Stimulated activated naive CD4-positive, alpha-beta T cell treated with Interleukin-2 at 50 U/mL for 16 hours (primary cell): ENCODE measurements at places on chromosomes 13 and 19.

GRCh38 chr13:113903912-113904311 is 40.0 kb upstream of the GAS6 start:
- DNase-seq = no peak

- DNase-seq = no peak
Measured at GRCh38 chr13:113343692-113343968, 20.3 kb downstream of the GRTP1 start.

DNA sequence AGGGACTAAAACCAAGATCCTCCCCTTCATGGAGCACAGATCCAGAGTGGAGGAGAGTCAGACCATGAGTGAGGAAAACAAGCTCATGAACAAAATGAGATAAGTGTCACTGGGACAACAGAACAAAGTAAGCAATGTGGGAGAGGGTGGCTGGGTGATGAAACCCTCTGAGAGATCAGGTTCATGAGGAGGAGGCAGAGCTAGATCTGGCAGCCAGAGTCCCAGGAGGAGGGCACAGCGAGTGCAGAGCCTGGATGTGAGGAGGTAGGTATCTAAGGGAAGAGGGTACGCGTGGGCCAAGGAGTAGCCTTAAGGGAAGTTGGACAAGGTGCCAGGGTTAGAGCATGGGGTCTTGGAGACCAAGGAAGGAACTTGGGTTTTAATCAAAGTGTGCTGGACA is 1311.9 kb downstream of the UQCRFS1 start:
- no peak for DNase-seq

DNA sequence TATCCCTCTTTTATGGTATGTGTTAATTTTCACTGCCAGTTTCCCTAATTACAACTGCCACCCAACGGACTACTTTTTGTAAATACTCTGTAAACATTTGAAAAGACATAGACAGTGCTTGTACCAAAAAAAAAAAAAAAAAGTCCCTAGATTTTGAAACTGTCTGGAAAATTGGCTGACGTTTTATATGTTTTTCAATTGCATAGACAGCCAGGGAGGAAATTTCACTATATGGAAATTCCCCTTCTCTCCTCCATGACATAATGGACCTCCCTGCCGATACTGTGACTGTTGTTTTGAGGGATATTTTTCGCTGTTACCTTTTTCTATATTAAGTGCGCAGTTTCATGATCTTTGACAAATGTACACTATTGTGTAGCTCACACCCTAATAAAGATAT is 43.4 kb downstream of the C13orf42 start:
- DNase-seq = no peak

DNA sequence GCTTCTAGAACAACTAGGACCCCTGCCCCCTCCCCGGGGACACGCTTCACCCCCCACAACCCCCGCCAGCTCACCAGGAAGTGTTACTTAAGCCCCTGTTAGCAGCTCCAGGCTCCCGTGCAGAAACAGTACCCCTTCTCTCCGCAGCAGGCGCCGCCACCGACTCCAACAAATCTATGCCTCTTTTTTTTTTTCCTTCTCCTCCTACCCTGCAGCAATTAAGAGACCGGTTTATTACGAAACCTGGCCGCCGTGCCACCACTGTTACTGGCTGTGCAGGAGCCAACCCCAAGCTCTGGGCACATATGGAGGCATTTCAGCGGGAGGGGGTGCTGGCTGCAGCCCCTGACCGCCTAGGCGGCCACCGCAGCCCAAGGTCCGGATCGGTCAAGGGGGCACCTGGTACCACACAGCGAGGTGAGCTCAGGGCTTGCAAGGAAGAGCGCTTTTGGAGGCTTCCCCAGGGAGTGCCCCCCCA is 2.4 kb downstream of the GADD45B start:
- peak; percentile 38 for DNase-seq

DNA sequence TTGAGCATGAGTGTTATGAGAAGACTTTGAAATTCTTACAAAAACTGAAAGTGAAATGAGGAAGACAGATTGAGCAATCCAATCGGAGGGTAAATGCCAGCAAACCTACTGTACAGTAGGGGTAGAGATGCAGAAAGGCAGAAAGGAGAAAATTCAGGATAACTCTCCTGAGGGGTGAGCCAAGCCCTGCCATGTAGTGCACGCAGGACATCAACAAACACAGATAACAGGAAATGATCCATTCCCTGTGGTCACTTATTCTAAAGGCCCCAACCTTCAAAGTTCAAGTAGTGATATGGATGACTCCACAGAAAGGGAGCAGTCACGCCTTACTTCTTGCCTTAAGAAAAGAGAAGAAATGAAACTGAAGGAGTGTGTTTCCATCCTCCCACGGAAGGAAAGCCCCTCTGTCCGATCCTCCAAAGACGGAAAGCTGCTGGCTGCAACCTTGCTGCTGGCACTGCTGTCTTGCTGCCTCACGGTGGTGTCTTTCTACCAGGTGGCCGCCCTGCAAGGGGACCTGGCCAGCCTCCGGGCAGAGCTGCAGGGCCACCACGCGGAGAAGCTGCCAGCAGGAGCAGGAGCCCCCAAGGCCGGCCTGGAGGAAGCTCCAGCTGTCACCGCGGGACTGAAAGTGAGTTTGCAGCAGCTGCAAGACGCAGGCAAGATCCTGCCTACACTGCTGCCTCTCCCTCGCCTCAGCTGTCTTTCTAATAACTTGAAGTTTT is at the start of gene TNFSF13B:
TSS of gene TNFSF13B (plus strand) at position 118 of the 728 bp plus-strand sequence. CDS start at position 296, 178 bp downstream.
- DNase-seq = peak; percentile 49

GRCh38 chr13:46172531-46172991 is 9.4 kb downstream of the LCP1 start:
- DNase-seq = peak; percentile 16

- DNase-seq = no peak
Measured at GRCh38 chr13:20121159-20121525, 39.7 kb downstream of the GJA3 start.

GRCh38 chr13:24630121-24630520 is 50.1 kb upstream of the ATP12A start:
- no peak for DNase-seq

GRCh38 chr19:3335431-3336350 is 30.7 kb upstream of the NFIC start:
- no peak for DNase-seq

DNA sequence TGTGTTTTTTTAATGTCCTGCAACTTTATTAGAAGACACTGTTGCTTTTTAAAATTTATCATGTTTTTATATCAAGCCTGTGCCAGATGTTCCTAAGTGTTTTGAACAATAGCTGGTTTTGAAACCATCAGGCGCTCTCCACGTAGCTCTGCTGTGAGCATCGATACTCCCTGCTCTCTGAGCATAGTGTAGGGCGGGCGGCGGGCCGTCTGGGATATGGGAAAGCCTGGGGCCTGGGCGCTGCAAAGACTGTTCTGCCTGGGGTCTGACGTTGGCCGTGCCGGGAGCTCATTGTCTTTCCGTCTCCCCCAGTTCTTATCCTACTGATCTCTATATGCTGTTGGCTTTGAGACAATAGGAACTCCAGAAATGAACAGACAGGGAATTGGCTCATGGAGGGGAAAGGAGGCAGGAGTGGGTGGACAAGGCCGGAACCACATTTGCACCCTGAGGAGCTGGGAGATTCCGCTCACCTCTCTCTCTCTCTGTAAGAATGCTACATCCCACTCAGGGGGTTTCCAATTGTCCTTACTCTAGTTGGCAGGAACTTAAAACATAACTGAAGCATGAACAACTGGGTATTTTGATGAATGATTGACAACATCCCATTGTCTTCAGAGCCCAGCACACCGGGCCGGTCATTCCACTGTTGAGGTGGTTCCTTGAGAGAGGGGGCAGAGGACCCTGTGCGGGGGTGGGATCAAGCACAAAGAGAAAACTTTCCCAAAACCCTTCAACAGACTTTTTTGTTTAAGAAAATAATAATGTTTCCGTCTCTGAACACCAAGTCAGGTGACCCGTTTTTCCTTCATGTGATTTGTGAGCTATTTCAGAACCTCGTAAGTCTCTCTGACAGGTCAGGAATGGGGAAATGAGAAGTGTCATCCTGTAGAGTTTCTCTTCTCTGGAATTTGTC is 64.7 kb downstream of the COL4A2 start:
- DNase-seq = no peak

GRCh38 chr13:49084961-49085360 is 109.2 kb downstream of the FNDC3A start:
- DNase-seq = no peak

DNA sequence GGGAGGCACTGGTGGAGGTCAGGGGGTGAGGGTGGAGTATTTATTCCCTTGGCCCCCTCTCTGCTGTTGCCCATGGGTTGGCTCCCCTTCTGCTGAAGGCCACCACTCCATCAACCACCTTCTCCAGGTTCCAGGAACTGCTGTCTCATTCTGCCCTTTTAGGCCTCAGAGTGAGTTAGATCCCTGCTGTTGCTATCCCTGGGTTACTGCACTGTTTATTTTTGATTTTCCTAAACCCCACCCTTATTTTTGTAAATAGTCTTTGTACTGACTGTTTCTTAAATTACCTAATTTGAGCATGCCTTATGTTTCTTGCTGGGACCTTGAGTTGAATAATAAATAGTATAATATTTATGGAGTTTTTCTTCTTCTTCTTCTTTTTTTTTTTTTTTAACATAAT is 132.8 kb downstream of the RGCC start:
- no peak for DNase-seq

DNA sequence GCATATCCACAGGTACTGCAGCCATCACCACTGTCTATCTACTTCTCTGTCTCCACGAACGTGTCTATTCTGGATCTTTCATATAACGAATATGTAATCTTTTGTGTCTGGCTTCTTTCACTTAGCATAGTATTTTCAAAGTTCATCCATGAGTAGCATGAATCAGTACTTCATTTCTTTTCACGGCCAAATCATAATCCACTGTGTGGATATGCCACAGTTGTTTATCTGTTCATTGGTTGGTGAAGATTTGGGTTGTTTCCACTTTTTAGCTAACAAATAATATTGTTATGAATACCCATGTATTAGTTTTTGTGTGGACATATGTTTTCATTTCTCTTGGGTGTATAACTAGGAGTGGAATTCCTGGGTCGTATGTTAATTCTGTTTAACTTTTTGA is 14.4 kb downstream of the RGCC start:
- DNase-seq = no peak

GRCh38 chr19:33547676-33548075 is 26.1 kb upstream of the PEPD start:
- DNase-seq = no peak

DNA sequence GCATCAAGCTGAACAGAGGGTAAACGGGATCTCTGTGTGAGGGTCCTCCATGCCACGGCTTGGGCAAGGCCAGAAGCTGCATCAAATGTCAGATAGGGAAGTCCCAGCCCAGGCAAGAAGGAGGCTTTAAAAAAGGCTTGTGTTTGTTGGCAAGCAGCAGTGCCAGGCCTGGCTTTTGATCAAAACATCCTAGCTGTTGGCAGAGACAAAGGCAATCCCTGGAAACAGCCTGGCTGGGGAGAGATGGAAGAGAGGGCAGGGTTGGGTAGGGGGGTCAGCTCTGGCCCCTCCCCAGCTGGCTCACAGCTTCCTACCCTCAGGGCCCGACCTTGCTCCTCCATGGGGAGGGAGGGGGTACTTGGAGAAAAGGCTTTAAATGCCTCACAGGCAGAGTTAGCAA is 61.8 kb upstream of the KCTD15 start:
- no peak for DNase-seq

DNA sequence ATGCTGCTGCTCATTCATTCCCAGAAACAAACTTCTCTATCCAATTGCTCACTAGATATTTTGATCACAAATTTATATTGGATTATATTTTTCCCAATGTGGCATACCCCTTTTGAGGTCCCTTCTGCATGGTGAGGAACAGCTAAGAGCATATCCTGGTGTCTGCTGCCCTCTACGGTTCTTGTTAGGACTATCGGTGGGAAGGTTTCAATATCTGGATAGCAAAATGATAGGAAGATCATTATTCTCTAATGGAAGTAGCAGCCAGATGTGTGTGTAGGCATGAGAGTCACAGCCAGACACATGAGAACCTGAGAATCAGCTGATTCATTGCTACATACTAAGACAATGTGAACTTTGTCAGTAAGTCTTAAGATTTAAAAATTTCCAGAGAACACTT is 1422.4 kb upstream of the MIR17HG start:
- DNase-seq = no peak

- DNase-seq = peak; percentile 45
Measured at GRCh38 chr13:97344265-97345175, 89.4 kb upstream of the RAP2A start.

GRCh38 chr13:42354241-42355091 is 82.5 kb downstream of the AKAP11 start:
- peak; percentile 29 for DNase-seq

DNA sequence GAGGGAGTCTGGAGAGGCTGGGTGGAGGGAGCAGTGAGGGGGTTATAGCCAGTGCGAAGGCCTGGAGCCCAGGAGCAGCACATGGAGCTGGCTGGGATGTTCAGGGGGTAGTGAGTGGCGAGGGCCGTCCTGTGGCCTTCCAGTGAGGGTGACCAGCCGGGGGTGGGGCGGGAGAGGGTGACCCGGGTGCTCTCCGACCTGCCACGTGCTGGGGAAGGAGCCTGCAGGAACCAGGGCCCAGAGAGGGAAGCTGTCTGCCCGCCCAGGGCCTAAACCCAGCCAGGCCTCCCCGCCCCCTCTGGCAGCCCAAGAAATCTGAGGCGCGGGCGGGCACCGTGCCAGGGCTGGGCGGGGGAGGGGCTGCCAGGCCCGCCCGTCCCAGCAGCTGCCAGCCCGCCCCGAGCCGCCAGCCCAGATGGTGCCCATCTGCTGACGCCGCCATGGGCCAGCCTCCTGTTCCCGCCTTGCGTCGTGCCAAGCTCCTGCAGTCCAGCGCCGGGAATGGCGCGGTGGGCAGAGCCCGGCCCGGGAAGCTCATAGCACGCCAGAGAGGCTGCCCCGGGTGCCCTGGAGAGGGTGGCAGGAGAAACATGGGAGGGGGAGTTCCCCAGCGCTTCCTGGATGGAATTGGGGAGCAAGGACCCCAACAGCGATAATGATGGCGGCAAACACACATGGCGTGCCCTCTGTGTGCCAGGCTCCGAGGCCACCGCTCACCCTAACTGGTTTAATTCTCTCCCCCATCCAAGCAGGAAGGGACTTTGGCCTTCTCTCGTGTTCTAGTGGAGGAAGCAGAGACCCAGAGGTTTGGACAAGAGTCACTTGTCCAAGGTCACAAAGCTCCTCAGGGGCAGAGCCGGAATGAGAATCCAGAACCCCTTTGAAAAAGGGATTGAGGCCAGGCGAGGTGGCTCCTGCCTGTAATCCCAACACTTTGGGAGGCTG is 21.5 kb downstream of the NFIC start:
- DNase-seq = no peak

- DNase-seq = no peak
Measured at GRCh38 chr13:25295228-25295627, 6.2 kb upstream of the NUP58 start.

- DNase-seq = no peak
Measured at GRCh38 chr13:73230716-73231115, 171.9 kb downstream of the KLF5 start.

GRCh38 chr13:70755456-70755855 is 647.2 kb upstream of the KLHL1 start:
- DNase-seq = no peak
